ENCODE measurements at places on chromosomes 1 and 21.

- no peak for DNase-seq
Observed at GRCh38 chr21:26177187-26177586, 6.6 kb upstream of the APP start.

DNA sequence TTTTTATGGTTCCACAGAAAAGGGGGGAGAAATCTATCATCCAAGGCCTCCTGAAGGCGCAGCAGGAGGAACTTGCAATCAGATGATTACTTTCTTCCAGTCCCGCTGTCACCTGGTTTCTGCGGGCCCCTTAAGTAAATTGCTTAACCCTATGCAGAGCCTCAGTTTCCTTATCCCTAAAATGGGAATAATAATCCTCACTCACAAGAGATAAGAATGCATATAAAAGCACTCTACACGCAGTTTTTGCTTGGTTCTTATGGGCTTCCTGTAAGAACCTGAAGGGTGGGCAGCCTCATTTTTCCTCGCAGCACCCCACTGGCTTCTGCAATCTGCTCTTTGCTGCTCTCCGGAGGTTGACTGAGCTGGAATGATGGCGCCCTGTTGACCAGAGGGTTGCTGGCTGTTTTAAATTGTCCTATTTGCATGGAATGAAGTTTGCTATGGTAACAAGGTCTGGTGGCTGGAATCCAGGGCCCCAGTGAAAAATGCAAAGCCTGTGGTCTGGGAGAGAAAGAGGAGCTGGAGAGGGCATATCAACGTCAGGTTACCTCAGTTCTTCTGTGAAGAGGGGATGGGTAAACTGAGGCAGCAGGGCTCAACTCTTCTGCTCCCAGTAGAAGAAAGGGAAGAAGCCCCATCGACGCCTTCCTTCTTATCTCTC lies 1.0 kb upstream of the KAZN start:
- no peak for DNase-seq

- no peak for DNase-seq
Observed at GRCh38 chr1:77697441-77697840, 15.0 kb upstream of the ZZZ3 start.

- DNase-seq, result no peak
Observed at GRCh38 chr1:153168686-153169085, 18.0 kb upstream of the SPRR2G start.

- DNase-seq, result no peak
Observed at GRCh38 chr1:42938645-42939615, 19.7 kb downstream of the SLC2A1 start.

- no peak for DNase-seq
Observed at GRCh38 chr1:203486618-203487370, 7.2 kb upstream of the OPTC start.

- DNase-seq, result peak; percentile 83
Observed at GRCh38 chr1:89608984-89609725, 23.8 kb upstream of the LRRC8C start.

DNA sequence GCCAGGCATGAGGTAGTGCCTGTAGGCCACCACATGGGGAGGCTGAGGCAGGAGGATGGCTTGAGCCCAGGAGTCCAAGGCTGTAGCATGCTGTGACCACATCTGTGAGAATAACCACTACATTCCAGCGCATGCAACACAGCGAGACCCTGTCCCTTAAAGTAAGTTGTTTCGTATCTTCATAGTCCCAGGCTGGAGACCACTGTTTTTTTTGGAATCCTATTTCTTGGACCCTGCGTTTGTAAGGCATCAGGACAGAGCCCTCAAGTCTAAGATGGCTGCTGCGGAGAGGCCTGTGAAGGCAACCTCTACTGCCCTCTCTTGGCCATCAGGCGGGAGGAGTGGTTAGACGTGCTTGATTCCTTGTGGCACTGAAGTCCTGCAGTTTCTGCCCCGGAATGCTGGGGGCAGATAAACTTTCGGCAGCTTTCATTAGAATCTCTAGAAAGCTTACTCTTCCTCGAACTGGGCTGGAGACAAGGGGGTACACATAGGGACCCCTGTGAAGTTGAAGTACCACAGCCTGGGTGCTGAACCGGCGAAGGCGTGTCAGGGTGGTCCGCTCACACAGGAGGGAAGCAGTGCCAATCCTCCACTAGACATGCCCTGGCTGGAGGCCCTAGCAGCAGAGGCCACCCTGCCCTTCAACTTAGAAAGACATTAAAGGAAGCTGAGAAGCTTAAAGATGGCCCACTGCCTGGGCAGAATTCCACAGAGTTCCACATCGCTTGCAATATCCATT lies 36.6 kb downstream of the RABIF start:
- peak; percentile 62 for DNase-seq

GRCh38 chr21:45363921-45364467 lies 41.0 kb upstream of the COL18A1 start:
- peak; percentile 77 for DNase-seq

DNA sequence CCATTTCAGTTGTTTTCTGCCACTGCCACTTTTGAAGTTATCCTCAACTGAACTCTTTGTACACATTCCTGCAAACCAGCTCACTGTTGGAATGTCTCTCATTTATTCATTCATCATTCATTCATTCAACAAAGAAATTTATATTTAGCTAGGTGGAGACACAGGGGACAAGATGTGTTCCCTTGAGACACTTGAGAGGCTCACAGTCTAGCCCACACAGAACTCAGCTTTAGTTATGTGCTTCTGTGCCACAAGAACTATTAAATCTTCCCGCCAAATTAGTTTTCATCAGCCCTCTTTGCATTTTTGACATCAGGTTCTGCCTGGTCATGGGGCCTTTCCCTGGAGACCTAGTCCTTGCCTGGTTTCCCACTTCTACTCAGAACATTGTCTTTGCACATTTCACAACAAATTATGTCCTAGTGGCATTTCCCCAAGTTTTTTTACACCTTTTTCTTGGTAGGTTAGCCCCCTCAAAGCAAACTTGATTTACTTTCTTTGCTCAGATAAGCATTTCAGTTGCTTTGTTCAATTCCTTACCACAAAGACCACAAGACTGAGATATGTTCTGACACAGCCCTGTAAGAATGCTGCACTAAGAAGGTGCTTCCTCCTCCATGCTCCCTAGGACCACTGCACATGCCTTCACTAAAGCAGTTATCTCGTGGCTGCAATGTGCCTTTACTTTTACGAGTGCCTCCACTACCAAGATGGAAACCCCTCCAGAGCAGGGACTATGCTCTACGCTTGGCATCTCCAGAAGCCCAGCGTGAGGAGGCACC lies 31.0 kb downstream of the ILDR2 start:
- DNase-seq, result peak; percentile 5

DNA sequence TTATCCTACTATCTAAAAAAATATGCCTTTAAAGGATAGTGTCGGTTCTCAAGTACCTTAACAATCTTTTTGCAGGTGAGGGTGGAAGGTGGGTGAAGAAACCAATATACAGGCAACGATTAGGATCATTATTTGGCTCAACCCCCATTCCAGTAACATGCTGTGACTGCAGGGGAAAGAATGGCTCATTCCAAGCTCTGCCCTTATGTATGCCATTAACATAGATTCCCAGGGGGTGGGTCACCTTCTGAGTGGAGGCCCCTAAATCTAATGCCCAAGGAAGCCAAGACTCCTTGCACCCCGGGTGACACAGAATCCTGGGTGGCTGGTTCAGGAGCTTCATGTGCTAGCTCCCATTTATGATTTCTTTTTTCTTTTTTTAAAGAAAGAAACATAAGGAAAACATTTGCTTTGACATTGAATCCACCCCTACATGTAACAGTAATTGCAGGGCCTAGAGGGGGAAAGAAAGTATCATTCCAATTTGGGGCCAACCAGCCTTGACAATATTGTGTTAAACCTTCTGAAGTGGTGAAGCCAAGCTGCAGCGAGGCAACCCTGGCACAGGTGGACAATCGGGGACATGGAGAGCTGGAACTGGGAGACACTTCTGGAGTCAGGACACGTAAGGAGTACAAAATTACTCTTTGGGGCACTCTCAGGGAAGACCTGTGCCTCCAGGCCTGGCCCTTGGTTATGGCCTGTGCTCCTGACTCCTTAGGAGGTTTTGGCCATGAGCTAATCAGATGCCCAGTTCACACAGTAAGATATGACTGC lies 200.3 kb downstream of the PBX1 start:
- no peak for DNase-seq

DNA sequence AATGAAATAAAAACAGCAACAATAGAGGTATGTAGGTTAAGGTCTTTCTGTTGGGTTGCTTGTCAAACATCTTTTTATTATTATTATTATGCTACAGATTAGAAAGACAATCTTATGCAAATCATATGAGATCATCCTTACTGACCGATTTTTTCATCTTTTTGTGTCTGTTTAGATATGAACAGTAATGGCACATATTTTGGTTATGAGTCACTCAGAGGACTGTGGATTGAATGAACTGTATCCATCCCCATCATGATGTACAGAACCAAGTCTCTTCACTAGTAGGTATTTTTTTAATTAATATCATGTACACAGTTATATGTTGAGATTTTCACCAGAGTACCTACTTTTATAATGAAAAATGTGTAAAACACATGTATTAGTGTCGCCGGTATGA lies 159.1 kb downstream of the CHRM3 start:
- DNase-seq, result no peak

DNA sequence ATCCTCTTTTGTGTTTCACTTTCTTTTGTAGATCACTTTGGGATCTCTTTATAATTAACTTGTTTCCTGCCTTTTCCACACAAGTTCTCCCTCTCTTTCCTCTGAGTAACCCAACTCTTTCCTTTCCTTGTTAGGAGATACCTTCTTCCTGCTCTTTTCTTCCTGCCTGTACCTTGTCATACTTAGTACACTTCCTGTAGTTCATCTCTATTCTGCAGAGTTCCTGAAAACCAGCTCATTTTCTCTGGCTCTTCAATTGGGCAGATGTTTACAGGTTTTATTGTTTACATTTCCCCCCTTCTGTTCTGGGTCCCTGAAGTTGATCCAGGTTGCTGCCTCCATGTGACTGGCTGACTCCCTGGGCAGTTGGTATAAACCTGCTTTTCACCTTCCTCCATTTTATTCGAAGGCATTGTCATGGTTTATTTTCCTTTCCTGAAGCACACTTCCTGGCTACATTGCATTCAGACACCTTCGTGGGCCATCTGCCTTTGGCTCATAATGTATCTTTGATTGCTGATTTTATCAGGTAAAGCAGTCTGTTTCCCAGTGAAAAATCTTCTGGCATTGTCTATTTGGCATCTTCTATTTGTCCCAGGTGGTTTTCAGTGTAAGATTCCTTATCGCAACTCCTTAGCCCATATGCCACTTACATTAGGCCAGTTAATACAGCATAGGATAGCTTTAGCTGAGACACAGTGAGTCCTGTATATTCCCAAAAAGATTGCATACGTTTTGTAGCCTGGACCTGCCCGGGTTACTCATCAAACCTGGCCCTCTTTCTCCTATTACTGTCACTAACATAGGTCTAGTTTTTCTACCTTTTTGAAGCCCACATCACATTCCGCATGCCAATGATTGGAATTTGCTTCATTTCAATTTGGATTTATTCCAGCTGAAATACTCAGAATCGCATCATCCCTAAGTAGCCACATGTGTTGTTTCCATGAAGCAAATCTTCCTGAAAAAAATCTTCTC lies 15.4 kb downstream of the CTH start:
- no peak for DNase-seq

GRCh38 chr1:98924977-98925376 lies 79.7 kb downstream of the PLPPR5 start:
- no peak for DNase-seq

DNA sequence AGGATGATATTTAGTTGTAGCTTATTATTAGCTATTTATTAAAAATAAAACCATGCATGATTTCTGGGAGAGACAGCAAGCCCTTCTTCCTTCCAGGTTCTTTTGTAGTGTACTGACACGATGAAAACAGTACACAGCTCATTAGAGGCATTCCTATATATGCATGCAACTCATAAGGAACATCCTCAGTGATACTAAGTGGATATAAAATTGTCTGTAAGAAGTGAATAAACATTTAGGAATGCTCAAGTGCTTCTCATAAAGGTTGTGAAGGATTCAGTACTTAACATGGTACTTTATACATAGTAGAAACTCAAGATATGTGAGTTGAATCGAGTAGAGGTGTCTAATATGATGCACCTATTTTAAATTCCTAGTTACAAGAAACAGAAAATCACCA lies 287.7 kb downstream of the SDCCAG8 start:
- DNase-seq, result no peak

GRCh38 chr1:22142315-22143064 lies 407 bp downstream of the WNT4 start:
- no peak for DNase-seq

- DNase-seq, result no peak
Observed at GRCh38 chr1:30489737-30490389, 233.5 kb downstream of the MATN1 start.

GRCh38 chr1:52190500-52191252 lies 48.8 kb downstream of the ZFYVE9 start:
- no peak for DNase-seq

- no peak for DNase-seq
Observed at GRCh38 chr1:174954073-174954460, 45.7 kb upstream of the CACYBP start.

DNA sequence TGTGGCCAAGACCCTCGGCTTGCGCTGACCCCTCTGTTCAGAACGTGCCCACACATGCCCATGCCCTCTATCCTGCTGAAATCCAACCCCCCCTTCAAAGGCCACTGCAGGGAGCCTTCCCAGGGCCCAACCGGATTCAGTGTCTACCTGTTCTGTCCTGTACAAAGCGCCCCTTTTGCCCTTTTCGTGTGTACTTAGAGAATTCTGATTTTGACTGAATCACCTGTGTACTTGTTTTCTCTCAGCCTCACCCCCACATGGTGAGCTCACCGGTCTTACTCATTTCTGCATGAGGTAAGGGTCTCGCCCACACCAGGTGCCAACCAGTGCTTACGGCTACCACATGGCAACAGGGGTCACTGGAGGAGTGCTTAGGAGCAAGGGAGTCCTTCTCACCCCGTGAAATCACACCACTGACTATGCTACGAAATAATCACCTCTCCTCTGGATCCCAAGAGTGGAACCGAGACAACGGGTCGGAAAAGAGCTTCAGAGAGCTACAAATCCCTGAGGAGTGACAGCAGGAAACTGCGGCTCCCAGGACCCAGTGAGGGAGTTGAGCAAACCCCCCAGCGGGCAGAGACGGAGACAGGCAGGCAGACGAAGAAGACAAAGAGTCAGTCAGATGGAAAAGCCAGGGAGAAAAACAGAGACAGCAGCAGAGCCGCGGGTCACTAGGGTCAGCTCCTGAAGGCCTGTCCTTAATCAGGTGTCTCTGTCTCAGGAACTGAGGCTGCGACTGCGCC lies 2.1 kb upstream of the S100A2 start:
- DNase-seq, result peak; percentile 61

- DNase-seq, result no peak
Observed at GRCh38 chr1:38587766-38588165, 271.8 kb downstream of the RRAGC start.

- no peak for DNase-seq
Observed at GRCh38 chr1:39087435-39087834, 61.3 kb downstream of the NDUFS5 start.

Measured in activated CD4-positive, alpha-beta T cell treated with anti-CD3 and anti-CD28 coated beads, Interleukin-2, Interleukin-6, amounts not matched to agents 100 ng/mL and 50 ng/mL, durations not matched to agents 16 hours and 8 hours (primary cell).